Astrocyte of the hippocampus (primary cell): ENCODE measurements at places on chromosomes 5 and 9.

- peak; percentile 58 for DNase-seq
These were observed 79.5 kb upstream of the TRIO start for GRCh38 chr5:14063691-14064090.

DNA sequence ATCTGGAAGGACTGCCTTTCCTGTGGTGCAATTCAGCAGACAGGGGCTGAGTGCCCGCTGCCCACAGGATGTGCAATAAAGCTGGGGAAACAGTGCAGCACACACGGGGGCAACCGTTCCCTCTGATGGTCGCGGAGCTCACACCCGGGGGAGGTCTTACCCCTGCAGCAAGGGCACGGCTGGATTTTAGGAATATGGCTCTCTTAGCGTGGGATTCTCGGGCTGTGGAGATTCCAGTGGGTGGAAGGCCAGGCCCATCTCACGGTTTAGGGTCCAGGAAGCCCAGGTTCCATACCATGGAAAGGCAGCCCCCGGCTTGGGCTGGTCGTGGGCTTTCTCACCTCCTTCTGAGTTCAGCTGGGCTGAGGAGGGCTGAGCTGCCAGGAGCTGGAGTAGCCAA lies 244.1 kb downstream of the MED10 start:
- no peak for DNase-seq

GRCh38 chr5:6634306-6634705 lies 1.1 kb downstream of the SRD5A1 start:
- DNase-seq: peak; percentile 13

DNA sequence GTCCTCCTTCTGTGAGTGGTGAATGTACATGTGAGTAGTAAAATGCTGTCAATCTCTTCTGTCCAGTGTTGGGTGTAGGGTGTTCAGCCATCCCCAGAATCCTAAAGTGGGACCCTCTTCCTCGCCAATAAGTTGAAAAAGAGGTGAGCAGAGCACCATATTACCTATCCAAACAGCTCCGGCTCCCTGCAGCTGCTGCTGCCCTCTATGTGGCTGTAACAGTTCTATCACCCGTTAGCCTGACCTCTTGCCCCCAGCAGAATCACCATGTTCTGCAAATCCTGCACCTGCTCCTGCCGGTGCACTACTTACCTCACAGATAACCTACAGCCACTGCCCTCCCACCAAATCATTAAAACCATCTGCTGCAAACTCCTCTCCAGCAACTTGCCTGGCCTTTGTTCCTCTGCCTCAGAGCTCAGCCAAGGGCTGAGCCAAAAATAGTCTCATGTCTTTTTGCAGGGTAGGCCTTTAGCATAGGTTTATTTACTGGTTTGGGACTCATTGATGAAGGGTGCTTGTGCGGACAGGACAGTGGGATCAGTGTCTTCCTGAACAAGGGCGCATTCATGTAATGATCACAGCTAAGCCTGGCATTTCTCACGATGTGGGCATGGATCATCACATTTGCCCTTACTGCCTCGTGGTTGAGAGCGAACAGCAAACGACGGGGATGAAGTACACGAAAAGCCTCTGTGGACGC lies 49.6 kb upstream of the CCL21 start:
- DNase-seq: no peak

DNA sequence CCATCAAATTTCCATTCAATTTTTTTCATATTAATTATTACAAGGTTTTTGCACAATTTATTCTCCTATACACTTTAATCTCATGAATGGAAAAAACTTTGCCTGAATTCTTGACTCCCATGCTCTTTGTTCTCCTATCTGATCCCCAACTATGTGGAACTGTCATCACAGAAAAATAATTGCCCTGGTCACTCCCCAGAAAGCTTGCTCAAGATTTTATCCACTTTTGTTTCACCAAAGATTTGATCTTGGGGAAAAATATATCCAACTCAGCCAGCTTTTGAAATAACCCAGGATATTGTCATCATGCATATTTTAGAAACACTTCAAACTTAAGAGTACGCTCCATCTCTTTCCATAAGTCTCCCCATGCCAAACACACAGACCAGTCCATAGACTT lies 77.7 kb upstream of the PPP2R2B start:
- no peak for DNase-seq

DNA sequence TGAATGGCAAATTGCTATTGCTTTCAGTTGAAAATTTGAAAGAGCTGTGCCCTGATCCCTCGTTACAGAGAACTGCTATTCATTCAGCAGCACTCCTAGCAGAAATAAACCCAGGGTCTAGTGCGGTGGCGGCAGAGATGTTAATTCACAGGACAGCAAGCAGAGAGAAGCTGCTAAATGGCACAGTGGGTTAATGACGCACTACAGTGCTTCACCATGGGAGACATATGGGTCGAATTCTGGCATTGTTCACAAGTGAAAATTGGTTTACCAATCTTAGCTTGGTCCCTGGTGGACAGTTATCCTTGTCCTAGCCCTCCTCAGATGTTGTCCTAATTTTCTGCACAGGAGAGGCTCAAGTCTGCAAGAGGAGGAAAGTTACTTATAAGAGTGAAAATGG lies 807.4 kb downstream of the TLE1 start:
- DNase-seq: no peak

- DNase-seq: no peak
These were observed 226.2 kb upstream of the TBC1D2 start for GRCh38 chr9:98481676-98482075.

DNA sequence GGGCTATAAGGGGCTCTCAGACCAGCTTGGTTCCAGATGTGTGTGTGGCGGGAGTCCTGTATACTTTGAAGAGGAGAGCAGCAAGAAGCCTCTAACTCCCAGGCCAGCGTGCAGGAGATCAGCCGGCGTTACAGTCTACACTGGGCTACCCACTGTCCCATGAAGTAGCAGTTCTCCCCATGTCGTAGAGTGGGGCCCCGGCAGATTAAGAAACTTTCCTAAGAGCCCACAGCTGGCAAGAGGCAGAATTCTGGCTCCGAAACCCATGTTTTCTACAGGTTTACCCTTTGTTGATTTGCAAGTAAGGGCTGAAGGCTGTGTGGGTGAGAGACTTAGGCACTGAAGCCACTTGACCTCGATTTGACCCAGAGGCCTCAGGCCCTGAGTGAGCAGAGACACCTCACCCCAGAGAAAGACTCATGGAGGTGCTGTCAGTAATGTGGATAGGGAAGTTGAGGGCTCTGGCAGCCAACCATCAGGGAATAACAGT lies 881 bp upstream of the B4GALT1 start:
- DNase-seq: peak; percentile 39

DNA sequence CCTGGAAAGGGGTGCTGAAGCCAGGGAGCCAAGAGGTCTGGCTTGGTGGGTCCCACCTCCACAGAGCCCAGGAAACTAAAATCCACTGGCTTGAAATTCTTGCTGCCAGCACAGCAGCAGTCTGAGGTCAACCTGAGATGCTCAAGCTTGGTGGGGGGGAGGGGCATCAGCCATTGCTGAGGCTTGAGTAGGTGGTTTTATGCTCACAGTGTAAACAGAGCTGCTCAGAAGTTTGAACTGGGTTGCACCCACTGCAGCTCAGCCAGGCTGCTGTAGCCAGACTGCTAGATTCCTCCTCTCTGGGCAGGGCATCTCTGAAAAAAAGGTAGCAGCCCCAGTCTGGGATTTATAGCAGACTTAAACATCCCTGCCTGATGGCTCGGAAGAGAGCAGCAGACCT lies 55.5 kb upstream of the FBXL17 start:
- DNase-seq: no peak

GRCh38 chr9:21592063-21592338 lies 109.9 kb upstream of the IFNE start:
- no peak for DNase-seq

- DNase-seq: no peak
These were observed 76.6 kb downstream of the F2RL2 start for GRCh38 chr5:76546497-76547102.

- DNase-seq: no peak
These were observed 4.5 kb downstream of the OBP2A start for GRCh38 chr9:135550344-135550918.

GRCh38 chr5:60346393-60346792 lies 353.6 kb downstream of the DEPDC1B start:
- no peak for DNase-seq

GRCh38 chr5:88664645-88665044 lies 218.3 kb downstream of the MEF2C start:
- DNase-seq: peak; percentile 49

- no peak for DNase-seq
These were observed 315.3 kb upstream of the SLC30A5 start for GRCh38 chr5:68778484-68778883.

- no peak for DNase-seq
These were observed 18.1 kb downstream of the CCNH start for GRCh38 chr5:87394411-87395165.

GRCh38 chr9:74496406-74496805 lies 729 bp upstream of the RORB start:
- DNase-seq: peak; percentile 18

DNA sequence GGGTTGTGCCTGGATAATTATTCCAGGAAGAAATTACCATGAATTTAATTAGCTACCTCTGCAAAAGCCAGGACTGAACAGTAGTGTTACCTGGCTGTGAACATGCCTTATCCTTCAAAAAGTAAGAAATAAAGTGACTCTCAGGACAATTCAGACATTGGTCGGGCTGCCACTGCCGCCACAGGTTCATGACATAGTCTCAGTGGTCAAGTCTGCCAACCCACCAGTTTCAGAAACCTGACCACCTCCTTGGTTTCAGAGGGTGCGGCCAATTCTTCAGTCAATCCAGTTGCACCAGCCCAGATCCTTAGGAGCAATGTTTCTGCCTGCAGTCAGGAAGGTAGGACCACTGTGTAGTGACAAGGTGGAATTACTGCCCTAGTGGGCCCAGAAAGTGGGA lies 593.1 kb upstream of the DAB2 start:
- no peak for DNase-seq

DNA sequence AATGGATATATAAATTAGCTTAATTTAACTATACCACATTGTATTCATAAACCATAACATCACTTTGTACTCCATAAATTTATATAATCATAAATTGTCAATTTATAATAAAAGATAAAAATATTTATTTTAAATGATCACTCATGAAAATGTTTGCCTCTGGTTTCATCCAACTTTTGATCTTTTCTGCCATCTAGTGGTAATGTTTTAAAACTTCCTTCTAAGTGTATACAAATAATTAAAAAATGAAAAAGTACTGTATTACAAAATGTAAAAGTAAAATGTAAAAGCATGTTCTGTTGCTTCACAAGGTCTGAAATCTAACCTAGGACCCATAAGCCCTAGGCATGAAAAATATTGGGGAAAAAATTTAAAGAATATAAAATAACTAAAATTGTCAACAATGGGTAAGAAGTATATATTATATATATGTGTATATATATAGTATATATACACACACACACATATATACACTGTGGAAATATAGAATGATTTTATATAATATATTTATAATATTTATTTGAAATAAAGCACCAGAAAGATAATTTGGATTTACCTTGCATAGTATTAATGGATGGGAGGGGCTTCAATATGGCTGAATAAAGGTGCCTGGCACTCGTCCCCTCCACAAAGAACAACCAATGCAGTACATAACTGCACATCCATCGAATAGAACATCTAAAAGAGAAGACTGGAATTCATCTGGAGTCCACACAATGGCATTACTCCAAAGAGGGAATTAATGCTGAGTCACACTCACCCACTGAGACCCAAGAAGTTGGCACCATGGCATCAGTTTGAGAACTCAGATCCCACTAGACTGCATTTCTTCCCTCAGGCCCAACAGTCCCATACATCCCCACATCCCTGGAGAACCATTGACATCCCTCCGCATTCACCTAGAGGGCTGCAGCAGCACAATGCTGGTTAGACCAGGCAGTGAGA lies 32.5 kb downstream of the ANXA1 start:
- peak; percentile 49 for DNase-seq

- no peak for DNase-seq
These were observed 87.2 kb downstream of the KCNIP1 start for GRCh38 chr5:170591054-170591453.

GRCh38 chr5:60765019-60765709 lies 65.2 kb upstream of the DEPDC1B start:
- no peak for DNase-seq

DNA sequence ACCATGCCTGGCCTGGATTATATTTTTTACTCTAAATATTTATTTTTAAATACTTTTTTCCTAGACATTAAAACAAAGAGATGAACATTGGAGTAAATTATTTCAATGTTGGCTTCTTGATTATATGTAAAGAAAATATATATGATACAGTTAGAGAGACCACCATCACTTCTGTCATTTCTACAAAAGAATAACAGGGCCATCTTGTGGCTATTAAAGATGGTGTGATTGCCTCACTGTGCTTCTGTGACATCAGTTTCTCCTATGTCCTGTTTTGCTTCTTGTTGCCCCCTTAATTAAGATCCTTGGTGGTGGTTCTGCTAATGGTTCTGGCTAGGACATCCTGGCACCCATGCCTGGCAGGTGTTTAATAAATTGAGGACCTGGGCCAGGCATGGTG lies 32.9 kb downstream of the NDFIP1 start:
- DNase-seq: no peak

- no peak for DNase-seq
These were observed 20.6 kb downstream of the CLPTM1L start for GRCh38 chr5:1324301-1324700.

- DNase-seq: no peak
These were observed 96.6 kb downstream of the CYFIP2 start for GRCh38 chr5:157362502-157362901.

- DNase-seq: peak; percentile 26
These were observed 49.3 kb downstream of the COL15A1 start for GRCh38 chr9:98992885-98993569.
